CD4-positive, alpha-beta T cell treated with Interleukin-15 for 4 hours (primary cell): ENCODE measurements at places on chromosomes 13 and 19.

DNA sequence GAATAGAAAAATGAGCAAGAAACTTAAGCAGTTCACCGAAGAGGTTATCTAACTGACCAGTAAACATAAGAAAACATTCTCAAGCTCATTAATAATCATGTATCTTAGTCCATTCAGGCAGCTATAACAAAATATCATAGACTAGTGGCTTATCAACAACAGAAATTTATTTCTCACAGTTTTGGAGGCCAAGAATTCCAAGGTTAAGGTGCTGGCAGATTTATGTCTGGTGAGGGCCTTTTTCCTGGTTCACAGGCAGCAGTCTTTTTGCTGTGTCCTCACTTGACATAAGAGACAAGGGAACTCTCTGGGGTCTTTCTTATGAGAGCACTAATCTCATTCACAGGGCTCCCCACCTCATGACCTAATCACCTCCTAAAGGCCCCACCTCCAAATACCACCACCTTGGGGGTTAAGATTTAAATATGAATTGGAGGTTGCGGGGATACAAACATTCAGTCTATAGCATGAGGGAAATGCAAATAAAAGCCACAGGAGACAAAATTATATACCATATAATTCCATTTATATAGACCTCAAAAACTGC lies 123.6 kb downstream of the ZAR1L start:
- no peak for DNase-seq

DNA sequence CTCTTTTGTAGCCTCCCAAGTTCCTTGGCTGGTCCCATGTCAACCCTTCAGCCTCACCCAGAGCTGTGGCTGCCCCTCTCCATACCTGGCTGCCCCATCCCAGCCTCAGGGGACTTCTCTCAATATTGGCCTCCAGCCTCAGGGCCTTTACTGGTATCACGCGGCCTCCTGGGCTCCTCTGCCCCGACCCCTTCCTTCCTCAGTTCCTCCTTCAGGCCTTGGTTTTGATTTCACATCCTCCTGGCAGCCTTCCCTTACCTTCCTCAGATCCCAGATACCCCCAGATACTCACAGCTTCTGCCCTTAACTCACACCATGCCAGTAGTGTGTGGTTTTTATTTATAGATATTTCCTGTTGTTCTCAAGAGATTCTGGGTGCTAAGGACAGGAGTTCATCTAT lies 12.8 kb upstream of the SCN1B start:
- no peak for DNase-seq

- DNase-seq, result no peak
Measured at GRCh38 chr13:113997845-113998751, 24.2 kb upstream of the C13orf46 start.

GRCh38 chr19:33152176-33152575 lies 20.3 kb downstream of the WDR88 start:
- DNase-seq, result no peak

- no peak for DNase-seq
Measured at GRCh38 chr19:40633207-40633606, 32.0 kb downstream of the LTBP4 start.

GRCh38 chr19:45463241-45463640 lies 4.6 kb upstream of the FOSB start:
- no peak for DNase-seq

GRCh38 chr19:1512671-1513498 lies at the start of gene ADAMTSL5:
Gene ADAMTSL5 (minus strand): TSS chr19:1513019. CDS start chr19:1510943, 2,076 bp downstream.
- peak; percentile 53 for DNase-seq

DNA sequence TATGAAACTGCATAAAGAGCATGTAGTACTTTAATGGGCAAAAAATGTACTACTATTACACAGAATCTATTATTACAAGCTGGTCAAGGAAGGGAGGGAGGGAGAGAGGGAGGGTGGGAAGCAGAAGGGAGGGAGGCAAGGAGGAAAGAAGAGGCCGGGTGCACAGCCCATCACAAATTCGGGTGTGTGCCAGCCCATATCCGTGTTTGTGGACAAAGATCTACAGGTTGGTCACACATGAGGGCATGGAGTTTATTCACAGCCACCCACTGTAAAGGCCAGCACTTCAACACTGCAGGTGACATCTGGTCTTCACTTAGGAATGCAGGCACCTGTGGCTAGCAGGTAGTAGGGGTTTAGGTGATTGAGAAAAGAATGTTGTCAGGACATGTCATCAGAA lies 352.5 kb upstream of the NBEA start:
- DNase-seq, result no peak

GRCh38 chr13:37379841-37380240 lies 218.7 kb downstream of the POSTN start:
- no peak for DNase-seq

GRCh38 chr19:33040994-33041827 lies 23.5 kb downstream of the RHPN2 start:
- no peak for DNase-seq

- no peak for DNase-seq
Measured at GRCh38 chr13:113452942-113453901, at the start of gene ADPRHL1. Gene ADPRHL1 (minus strand): TSS chr13:113453488. CDS start chr13:113453437, 51 bp downstream.

DNA sequence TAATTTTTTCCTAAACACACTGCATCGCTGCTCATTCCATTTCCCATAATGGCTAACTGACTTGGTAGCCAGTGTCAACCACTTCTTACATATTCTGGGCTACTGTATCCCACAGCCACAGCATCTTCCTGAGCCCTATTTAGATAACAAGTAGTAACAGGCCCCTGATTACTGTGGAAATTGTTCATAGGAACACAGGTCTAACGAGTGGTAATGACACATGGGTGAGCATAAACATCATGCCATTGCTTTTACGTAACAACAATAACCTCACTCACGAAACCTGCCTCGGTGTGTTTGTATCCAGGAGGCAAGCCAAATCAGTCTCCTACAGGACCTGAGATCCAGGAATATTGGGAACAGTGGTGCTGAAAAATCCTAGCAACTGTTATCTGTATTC lies 438.6 kb downstream of the KLF5 start:
- no peak for DNase-seq
